Activated CD4-positive, alpha-beta memory T cell treated with anti-CD3 and anti-CD28 coated beads, Interleukin-2, amount 10 ng/mL, durations not matched to agents 7 days and 5 days (primary cell): ENCODE measurements at places on chromosomes 3 and 15. TPM values are rescaled to one million over a fixed set of nuclear protein-coding genes. Genes with fewer than 3 reads are reported as not detected.

DNA sequence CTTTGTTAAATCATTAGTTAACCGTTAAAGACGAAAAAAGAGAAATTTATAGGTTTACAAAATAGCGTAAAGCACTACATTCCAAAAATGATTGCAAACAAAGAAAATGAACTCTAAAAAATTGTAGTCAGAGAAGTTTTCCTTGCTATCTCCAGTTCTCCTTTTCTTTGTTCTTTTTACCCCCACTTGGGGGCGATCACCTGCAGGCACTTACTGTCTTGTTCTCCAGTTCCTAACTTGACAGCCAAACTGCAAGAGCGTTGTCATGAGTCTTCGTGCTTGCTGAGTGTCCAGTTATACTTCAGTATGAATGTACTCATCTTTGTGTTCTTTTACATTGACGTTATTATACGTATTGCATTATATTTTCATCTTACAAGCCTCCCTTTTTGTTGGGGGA, 54.5 kb downstream of the CHD2 start:
- no peak overlapping the region for H3K27ac ChIP-seq
- no peaks in the 10 kb centered on the region for H3K27me3 ChIP-seq
- no peak for DNase-seq
- H3K4me1 ChIP-seq = peaks cover 30% of the 10 kb centered on the region

- H3K4me1 ChIP-seq = peaks cover 2% of the 10 kb centered on the region
- no peaks in the 10 kb centered on the region for H3K36me3 ChIP-seq
- H3K27ac ChIP-seq = no peak overlapping the region
- DNase-seq = peak; percentile 15
- peaks cover 10% of the 10 kb centered on the region for H3K27me3 ChIP-seq
These were observed 27.6 kb downstream of the FBXW12 start for GRCh38 chr3:48399387-48400172.

DNA sequence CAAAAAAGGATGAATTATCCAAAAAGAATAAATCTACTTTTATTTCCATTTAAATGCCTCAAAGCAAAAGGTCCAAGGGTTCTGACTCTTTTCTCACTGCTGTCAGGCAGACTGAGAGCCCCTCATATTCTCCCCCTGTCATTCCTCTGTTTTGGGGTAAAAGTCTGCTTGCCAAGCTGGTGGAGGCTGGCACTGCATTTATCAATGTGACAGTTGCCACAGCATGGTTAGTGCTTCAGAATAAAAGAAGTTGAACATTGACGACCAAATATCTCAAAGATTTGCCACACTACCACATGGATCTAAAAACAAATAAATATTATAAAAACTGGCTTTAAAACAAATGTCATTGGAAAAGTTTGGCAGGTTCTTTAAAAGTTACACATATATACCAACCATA, 89.2 kb upstream of the SNRK start:
- H3K27me3 ChIP-seq = peaks cover 22% of the 10 kb centered on the region
- H3K4me3 ChIP-seq = no peak overlapping the region

Gene CFAP100
- total RNA-seq = not detected

Gene FBLN2
- not detected for total RNA-seq

Gene ACOX2
- total RNA-seq = not detected

DNA sequence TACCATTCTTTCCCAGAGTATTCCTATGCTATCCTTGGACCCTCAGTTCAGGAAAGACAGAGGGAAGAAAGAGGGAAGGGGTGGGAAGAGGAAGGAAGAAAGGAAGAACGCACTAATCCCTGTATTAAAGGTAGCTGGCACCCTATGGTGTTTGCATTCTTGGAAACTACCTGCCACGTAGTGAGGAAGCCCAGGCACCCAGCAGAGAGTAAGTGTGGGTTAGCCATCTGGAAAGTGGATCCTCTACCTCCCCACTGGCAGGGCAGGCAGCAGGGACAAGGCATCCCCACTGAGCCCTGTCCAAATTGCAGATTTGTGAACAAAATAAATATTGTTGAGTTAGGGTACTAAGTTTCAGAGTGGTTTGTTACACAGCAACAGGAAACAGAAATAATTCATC, 8.8 kb downstream of the RBP1 start:
- no peak overlapping the region for H3K27ac ChIP-seq
- no peak overlapping the region for H3K4me3 ChIP-seq
- no peaks in the 10 kb centered on the region for H3K4me1 ChIP-seq
- H3K36me3 ChIP-seq = no peaks in the 10 kb centered on the region
- H3K27me3 ChIP-seq = no peaks in the 10 kb centered on the region
- no peak for DNase-seq

DNA sequence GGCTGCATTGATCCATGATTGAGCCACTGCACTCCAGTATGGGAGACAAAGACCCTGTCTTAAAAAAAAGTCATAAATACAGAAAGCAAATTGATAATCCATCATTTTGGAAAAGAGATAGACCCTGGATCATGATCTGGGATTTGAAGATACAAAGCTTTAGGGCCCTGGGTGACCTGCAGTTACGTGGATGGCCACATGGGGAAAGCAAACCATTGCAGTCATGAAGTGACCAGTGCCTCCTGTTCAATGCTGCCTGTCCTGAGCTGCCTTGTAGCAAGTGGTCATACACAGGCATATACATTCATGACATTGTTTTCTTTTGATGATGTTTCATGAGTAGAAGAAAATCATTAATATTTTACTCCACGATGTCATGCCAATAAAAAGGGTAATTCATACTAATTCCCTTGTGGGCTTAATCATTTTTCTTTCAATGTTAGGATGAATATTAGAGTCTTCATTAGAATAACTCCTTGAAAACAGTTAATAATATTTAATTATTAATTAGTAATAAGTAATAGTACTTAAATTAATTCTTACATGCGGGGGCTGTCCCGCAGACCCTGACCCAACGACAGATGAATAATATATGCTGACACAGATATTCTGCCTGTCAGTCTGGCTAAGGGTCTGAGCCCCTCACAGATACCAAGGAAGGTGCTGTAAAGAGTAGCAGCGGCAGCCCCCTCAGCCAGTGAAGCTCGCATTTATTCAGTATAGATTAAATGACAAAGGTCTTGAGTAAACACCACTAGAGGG, 109.0 kb upstream of the UNC13C start:
- H3K27ac ChIP-seq = no peak overlapping the region
- no peak for DNase-seq
- no peak overlapping the region for H3K4me3 ChIP-seq
- H3K4me1 ChIP-seq = no peaks in the 10 kb centered on the region

GRCh38 chr3:151351219-151351618, 21.9 kb upstream of the P2RY13 start:
- no peak overlapping the region for H3K27ac ChIP-seq
- no peaks in the 10 kb centered on the region for H3K36me3 ChIP-seq
- no peak overlapping the region for H3K4me3 ChIP-seq

- no peak overlapping the region for H3K27ac ChIP-seq
- no peak for DNase-seq
- H3K4me1 ChIP-seq = no peaks in the 10 kb centered on the region
- no peaks in the 10 kb centered on the region for H3K27me3 ChIP-seq
These were observed 266.9 kb downstream of the ZBBX start for GRCh38 chr3:167113035-167113830.

Gene CYP1A1
- total RNA-seq = 2.1 TPM

Gene EAF1
- 31.0 TPM for total RNA-seq

GRCh38 chr15:63369781-63370180, 11.9 kb downstream of the CA12 start:
- H3K4me1 ChIP-seq = peaks cover 26% of the 10 kb centered on the region
- H3K27me3 ChIP-seq = peaks cover 8% of the 10 kb centered on the region
- H3K27ac ChIP-seq = no peak overlapping the region
- H3K4me3 ChIP-seq = no peak overlapping the region

- H3K27ac ChIP-seq = peak overlapping the region; percentile 77
- H3K4me3 ChIP-seq = no peak overlapping the region
- H3K36me3 ChIP-seq = no peaks in the 10 kb centered on the region
- peaks cover 19% of the 10 kb centered on the region for H3K4me1 ChIP-seq
- H3K27me3 ChIP-seq = peaks cover under 1% of the 10 kb centered on the region
These were observed 151.5 kb downstream of the LRRK1 start for GRCh38 chr15:101070502-101071273.

- H3K4me3 ChIP-seq = no peak overlapping the region
- no peak overlapping the region for H3K27ac ChIP-seq
- H3K4me1 ChIP-seq = no peaks in the 10 kb centered on the region
- DNase-seq = no peak
- no peaks in the 10 kb centered on the region for H3K36me3 ChIP-seq
These were observed 493.8 kb downstream of the IGSF11 start for GRCh38 chr3:118540826-118541225.

Gene EFCC1
- total RNA-seq = not detected
